ENCODE measurements at places on chromosomes 12 and 14.
A peak's percentile ranks its signal among the peaks of the same experiment; 100 is the strongest.

DNA sequence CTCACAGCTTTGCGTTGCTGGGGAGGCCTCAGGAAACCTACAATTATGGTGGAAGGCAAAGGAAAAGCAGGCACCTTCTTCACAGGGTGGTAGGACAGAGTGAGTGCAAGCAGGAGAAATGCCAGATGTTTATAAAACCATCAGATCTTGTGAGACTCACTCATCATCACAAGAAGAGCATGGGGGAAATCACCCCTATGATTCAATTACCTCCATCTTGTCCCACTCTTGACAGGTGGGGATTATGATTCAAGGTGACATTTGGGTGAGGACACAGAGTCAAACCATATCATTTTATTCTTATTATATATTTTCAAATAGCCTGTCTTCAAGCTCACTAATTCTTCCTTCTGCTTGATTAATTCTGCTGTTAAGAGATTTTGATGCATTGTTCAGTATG, 665.3 kb downstream of the TRHDE start:
- no peak for DNase-seq

- no peak for DNase-seq
Measured at GRCh38 chr12:46065412-46066166, 75.2 kb upstream of the SCAF11 start.

DNA sequence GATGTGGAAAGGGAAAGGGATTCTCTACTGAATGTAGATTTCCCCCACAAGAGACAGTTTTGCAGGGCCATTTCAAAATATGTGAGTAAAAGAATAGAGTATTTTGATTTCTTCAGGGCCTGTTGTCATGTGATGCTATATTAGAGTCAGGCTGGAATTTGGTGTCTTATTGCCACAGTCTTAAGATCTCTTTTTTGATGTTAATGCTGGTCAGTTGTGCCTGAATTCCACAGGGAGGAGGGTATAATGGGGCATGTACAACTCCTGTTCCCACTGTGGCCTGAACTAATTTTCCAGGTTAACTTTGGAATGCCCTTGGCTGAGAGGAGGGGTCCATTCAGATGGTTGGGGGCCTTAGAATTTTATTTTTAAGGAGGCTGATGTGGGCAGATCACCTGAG, 111.0 kb upstream of the MAX start:
- DNase-seq, result no peak

GRCh38 chr12:76035045-76035444, 3.5 kb upstream of the PHLDA1 start:
- no peak for DNase-seq

- DNase-seq, result no peak
Measured at GRCh38 chr12:86597431-86597830, 341.2 kb upstream of the MGAT4C start.

DNA sequence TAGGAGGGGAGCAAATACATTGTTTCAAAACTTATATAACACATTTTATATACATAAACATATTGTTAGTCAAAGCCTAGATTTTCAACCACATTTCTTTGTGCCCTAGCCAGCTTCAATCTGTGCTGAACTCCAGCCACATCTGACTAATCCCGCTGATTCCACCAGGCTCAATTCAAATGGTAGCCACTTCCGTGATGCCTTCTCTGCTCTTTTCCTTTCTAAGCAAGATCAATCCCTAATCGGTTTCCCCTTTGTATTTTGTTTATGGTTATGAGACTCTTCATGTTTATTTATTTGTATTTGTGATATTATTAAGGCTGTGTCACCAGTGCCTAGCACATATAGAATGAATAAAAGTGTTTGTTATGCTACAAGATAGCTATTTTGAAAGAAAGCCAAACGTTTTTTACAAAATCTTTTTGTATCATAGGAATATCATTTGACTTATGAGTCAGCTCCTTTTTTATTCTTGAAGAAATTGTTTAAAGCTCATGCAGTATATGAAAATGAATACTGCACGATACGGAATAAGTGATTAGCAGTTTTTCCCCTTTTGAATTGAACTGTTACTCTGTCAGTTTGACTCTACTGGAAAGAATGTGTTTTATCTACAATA, 110.2 kb downstream of the PLEKHA5 start:
- no peak for DNase-seq

DNA sequence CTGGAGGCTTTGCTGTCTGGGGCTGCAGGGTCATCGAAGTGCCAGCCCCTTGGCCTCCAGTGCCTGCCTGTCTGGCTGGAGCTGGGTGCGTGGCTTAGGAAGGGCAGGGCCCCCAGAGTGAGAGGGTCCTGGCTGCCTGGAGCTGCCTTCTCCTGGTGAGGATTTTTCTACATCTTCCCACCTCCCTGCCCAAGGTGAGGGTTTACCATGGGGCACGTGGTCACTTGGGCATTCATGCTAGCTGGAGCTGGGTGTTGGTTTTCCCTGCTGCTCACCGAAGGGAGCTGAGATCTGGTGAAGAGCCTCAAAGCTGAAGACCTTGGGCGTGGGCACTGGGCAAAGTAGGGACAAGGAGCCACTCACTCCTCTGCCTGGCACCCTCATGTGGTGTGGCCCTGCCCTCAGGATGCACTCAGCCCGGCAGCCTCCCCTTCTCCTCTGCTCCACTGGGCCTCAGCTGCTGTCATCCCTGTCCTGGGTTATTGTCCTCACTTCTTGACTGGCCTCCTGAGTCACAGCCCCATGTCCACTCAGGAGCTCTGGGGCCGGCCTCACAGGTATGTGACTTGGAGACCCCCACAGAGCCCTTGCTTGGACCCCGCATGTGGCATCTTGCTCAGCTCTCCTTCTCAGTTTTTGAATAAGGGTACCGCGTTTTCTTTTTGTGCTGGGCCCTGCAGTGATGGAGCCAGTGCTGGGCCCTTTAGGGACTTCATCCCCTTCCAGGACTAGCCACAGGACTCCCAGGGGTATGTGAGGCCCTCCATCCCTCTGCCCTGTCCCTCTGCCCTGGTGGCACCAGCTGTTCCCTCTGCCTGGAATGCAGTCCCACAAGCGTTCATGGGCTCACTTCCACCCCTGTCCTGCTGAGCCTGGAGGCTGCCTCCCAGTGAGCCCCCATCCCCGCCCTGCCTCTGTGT, 1.6 kb downstream of the CEP170B start:
- no peak for DNase-seq

- no peak for DNase-seq
Measured at GRCh38 chr12:85983601-85984000, 109.5 kb downstream of the NTS start.

GRCh38 chr12:119957135-119957534, 31.9 kb upstream of the BICDL1 start:
- no peak for DNase-seq

DNA sequence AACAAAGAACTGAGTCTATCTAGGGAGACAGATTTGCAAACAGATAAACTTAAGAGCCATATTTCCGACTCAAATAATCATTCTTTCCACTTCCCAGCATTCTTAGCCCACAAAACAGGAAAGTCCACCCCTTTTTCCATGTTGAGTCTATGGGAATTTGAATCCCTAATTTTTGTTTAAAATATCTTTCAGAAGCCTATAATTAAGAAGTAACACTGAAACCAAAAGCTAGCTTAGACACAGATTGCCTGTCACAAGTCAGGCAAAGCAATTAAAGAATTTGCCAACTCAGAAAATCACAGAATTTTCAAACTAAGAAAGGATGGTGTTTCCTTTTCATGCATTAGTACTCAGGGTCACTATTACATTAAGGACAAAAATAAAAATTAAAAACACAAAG, 17.0 kb downstream of the ATP2B1 start:
- DNase-seq, result no peak

DNA sequence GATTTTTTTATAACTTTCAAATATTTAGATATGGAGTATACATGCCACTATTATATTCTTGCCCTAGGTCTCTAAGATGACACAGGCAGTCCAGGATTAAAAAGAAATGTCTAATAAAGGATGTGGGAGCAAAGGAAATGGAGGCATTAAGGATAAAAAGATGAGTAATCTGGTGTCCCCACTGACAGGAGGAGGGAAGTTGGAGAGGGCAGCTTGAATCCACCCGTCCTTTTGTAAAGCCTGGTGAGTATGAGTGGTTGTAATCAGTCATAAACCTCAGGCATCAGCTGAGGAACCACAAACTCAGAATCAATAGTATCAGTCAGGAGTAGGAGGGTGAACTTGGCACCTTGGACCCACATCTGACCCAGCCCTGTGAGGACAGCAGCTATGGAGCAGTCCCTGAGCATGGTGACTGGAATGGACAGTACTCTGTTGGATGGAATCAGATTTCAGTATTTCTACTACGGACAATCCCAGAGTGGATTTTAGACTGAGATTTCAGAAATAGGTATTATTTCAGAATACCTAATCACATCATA, 100.5 kb downstream of the EXOC5 start:
- DNase-seq, result no peak

- DNase-seq, result no peak
Measured at GRCh38 chr12:125262851-125263250, 197.6 kb downstream of the AACS start.

DNA sequence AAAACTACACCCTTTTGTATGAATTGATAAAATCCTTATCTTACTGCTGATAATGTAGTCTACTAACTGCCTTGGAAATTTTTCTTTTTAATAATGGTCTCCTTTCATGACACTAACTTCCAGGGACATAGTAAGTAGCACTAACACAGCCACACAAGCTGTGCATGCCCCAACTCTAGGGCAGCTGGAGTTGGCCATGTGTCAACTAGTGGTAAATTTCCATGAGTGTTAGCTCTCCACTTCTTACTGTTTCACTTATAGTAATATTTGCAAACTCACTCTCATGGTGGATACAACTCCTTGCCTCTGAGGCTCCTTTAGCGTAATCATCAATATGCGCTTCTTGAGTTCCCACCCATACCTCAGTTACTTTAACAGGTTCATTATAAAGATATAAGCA, 38.0 kb downstream of the LGR5 start:
- DNase-seq, result no peak

DNA sequence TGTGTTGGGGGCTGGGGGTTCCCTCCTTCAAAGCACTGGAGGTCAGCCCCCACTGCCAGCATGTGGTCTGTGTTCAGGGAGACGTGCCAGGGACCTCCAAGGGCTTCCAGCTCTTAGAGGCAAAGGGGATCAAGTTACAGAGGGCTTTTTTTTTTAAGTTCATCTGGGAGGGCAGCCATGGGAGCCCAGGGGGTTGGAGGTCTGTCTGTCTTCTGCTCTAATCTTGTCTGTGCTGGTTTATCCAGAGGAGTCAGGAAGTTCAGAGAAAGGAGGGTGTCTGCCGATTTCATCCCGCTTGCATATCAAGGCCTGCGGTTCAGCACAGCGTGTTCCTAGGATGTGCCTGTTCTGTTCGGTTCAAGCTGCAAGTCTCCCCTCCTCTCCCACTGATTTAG, 72.2 kb downstream of the TMEM132C start:
- no peak for DNase-seq

DNA sequence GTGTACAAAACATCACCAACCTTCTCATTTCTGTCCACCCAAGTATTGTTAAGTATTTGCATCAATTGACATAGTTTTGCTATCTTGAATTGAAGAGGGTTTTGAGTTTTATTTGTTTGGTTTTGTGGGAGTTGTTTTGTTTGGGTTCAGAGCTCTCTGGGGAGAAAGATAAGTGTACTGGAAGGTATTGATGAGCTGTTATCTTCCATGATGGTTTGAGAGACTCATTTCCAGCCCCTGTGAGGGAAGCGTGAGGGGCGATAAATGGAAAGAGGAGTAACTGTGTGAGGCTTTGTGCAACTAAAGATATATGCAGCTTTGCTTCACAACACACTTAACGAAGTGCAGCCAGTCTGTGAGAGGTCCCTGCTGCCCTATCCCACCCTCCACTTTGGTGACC, 15.7 kb upstream of the CIPC start:
- DNase-seq, result no peak

DNA sequence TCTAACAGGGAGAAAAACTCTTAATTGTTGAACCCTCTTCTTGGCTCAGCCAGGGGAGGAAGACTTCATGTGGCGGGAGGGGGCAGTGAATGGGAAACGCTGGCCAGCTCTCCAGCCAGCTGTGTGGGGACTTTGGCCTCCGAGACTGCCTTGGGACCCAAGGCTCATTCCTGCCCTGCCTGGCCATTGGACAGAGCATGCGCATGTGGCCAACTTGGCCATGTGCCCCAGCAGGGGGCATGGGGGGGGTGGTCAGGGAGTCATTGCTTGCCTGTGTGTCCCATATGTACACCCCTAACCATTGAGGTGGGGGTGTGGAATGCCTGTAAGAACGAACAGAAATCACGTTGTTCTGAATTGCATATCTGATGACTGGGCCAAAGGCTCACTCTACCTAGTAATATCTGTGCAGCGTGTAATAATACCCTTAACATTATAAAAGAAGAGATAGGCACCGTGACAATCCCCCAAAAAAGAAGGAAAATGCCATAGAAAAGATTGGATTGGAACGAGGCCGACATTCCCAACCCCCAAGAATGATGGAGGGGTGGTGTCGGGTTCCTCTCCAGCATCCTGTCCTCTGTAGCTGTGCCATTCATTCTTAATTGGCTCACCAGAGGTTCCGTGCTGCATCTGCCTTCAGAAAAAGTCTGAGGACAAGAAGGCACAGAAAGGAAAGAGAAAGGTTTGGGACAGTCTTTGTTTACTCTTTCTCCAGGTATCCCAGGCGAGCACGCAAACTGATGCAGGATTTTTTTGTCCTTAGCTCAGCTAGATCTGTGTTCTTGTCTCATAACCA, 3.5 kb upstream of the FAR2 start:
- DNase-seq, result no peak

DNA sequence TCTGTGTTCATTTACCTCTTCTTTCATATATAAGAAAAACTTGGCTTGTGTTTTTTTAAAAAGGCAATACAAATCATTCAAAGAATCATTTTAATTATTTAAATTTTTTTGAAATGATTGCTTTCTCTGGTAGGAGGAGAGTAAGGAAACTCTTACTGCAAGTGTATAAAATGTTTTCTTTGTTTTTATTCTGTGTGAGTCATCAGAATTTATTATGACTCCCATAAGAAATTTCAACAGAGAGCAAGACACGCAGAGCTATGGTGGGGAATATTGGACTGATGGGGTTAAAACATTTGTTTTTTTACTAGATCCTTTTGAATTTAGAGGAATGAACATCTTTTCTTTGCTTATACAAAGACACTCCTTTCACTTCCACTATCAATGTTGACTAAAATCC, 119.1 kb upstream of the ATXN7L3B start:
- no peak for DNase-seq

DNA sequence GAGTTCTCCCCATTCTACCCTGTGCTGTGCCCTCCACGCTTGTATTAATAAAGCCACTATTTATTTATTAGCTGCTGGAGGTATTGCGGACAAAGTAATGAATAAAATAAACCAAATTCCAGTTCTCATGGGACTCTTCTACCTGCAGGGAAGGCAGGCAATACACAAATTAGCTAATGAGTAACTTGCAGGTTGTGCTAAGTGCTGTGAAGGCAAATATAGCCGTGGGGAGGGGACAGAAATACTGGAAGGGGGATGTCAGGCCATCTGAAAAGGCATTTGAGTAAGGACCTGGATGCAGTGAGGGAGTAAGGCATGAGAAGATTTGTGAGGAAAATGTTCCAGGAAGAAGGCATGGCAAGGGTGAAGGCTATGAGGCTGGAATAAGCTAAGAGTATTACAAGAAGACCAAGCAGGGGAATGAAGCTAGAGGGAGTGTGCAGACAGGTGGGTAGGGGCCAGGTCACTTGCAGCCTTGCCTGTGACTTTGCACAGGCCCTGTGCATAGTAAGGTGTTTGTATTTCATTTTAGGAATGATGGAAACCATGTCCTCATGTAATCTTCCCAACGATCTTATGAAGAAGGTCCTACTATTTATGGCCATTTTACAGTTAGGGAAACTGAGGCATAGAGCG, 167.5 kb downstream of the PTPN11 start:
- DNase-seq, result no peak

- DNase-seq, result peak; percentile 67
Measured at GRCh38 chr14:105313381-105314286, 914 bp upstream of the PACS2 start.

GRCh38 chr14:32726516-32726915, 212.2 kb upstream of the NPAS3 start:
- no peak for DNase-seq

Measured in NCI-H1694 treated with DMSO at 0.1 percent for 48 hours (cell line).